ENCODE measurements at places on chromosomes 7 and 10.

DNA sequence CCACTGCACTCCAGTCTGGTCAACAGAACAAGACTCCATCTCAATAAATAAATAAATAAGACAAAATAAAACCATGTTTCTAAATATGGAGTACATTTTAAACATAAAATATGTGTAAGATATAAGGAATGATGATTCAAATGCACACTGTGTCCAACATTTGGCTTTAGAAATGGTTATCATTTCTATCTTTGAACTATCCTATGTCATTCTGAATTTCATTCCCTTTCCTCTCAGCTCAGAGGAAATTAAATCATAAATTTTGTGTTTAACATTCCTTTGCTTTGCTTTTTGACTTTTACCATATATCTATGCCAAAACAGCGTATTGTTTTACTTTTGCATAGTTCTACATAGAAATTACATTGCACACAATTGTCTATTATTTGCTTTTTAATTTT is 130.9 kb downstream of the GNAT3 start:
- no peak for DNase-seq

- DNase-seq = no peak
Observed at GRCh38 chr10:26198119-26198518, 18.5 kb upstream of the GAD2 start.

DNA sequence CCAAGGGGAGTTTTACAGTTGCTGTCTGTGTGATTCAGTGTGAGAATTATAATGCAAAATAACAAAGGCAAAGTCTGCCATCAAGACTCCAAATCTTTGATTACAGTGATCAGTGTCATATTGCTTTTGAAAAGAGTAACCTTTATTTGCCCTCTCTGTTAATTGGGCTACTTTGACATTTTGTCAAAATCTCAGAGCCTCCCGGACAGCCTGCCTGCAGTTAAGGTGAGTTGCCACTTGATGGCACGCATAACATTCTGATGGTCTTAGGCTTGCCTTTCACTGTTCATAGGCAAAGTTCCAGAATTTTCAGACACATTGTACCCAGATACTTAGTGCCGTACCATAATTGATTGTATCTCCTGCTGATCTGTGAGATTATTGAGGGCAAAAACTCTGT is 253.5 kb downstream of the ABCA13 start:
- no peak for DNase-seq

GRCh38 chr7:28661826-28662595 is 249.7 kb downstream of the CREB5 start:
- DNase-seq = no peak

DNA sequence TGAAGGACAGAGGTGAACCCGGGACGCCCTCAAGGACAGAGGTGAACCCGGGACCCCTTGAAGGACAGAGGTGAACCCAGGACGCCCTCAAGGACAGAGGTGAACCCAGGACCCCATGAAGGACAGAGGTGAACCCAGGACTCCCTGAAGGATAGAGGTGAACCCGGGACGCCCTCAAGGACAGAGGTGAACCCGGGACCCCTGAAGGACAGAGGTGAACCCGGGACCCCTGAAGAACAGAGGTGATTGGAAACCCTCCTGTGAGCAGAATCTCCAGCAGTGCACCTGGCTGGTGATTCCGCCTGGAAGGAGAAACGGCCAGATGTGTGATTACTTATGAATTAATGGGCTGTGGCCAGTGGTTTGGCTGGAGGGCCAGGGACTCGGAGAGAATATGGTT is 272.3 kb downstream of the PTPRN2 start:
- DNase-seq = no peak

DNA sequence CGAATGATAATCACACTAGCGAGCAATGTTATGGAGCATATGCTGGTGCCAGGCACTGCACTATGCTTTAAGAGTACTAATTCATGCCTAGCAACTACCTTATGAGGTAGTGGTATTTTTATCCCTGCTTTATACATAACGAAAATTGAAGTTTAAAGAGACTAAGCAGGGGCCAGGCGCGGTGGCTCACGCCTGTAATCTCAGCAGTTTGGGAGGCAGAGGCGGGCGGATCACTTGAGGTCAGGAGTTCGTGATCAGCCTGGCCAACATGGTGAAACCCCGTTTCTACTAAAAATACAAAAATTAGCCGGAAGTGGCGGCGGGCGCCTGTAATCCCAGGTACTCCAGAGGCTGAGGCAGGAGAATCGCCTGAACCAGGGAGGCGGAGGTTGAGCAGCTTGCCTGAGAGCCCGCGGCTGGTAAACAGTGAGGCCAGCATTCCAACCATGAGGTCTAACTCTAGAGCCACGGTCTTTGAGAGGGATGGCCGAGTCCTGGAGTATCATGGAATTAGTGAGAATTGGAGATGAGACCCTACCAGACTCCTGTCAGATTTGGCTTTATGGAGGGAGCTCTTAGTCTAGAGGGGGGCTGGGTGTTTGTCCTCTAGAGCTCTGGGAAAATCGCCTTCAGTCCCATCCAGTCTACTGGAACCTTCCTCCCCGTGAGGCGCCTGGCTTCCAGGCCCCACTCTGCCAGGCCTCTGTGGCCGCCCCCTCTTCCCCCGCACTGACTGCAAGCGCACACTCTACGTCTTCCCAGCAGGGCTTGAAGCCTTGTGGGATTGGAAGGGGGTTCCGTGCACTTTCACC is 11.6 kb downstream of the TLX1 start:
- DNase-seq = no peak

- DNase-seq = no peak
Observed at GRCh38 chr10:79038841-79039201, 29.9 kb upstream of the ZMIZ1 start.

DNA sequence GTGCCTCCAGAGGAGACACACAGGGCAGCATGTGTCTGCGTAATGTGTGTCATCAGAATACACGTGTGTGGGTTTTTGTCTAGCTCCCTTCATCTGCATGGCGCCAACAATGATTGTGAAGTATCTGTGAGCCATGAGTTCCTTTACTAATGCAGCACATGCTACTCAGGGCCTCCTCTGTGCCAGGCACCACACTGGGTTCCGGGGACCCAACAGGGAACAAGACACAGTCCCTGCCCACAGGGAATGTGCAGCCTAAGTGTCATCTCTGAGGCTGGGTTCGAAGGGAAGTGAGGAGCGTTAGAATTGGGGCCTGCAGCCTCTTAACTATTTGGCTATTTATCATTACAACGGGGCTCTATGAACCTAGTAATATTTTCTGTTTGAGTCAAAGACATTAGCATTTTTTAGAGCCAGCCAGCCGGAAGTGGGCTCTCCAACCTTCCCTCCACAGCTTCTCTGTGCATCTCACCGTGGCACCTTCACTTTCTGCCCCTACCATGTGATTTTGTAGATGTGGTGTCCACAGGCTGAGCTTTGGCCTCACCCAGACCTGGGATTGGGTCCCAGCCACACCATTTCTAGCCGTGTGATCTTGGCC is 43.9 kb upstream of the SRGN start:
- no peak for DNase-seq

DNA sequence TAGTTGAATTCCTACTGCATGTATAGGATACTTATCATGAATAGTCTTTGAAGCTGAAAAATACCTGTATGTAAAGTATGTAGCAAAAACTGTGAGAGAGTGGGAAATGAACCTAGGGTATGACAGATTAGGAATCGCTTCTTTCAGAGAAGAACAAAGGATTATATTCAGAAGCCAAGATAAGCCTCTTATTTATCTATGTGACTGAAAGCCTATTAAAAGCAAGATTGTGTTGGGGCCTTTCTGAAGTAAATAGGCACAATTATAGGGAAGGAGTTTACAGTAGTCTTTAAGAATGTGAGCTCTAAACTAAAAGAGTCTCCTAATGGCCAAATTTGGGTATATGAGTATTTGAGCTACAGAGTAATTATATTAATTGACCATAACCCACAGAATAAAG is 102.1 kb downstream of the MTERF1 start:
- no peak for DNase-seq

DNA sequence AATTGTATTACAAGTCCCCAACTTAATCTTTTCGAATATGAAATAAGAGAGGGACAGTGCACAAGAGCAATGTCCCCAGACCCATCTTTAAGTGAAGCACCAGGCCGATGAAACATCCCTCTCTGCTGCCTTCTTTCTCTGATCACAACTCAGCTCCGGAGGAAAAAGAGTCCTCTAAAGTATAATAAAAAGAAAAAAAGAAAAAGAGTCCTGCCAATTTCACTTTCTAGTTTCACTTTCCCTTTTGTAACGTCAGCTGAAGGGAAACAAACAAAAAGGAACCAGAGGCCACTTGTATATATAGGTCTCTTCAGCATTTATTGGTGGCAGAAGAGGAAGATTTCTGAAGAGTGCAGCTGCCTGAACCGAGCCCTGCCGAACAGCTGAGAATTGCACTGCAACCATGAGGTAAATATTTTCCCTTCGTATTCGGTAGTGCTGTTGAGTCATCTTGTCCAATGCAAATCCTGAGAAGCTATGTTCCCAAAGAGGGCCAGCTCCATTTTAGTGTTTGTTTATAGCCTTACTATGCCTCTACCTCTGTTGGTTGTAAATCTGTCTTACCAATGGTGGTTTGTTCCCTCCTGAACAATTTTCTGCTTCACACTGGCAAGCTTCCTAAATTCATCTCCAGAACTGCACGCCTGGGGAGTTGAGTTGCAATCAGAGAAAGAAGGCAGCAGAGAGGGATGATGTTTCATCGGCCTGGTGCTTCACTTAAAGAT is at the start of gene IFIT2:
IFIT2 (plus strand) TSS at position 326 of the 725 bp plus-strand sequence; CDS start at position 404, 78 bp downstream.
- no peak for DNase-seq

GRCh38 chr7:99096124-99096887 is 47.6 kb downstream of the SMURF1 start:
- DNase-seq = no peak

DNA sequence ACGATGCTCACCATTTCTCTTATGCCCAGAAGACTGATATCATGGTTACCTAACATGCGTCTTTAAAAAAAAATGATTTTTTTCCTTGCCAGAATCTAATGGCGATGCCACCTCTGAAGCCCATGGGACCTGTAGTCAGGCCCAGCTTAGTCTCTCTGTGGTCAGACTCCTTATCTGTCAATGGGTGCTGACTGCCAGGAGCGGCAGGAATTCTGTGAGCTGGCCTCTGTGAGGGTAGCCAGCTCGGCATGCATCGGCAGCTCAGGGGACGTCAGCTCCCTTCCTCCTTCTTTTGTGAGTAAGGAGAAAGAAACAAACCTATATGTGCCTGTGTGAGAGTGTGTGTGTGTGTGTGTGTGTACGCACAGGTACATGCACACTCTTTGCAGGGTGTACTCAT is 49.9 kb upstream of the ZRANB1 start:
- DNase-seq = no peak

DNA sequence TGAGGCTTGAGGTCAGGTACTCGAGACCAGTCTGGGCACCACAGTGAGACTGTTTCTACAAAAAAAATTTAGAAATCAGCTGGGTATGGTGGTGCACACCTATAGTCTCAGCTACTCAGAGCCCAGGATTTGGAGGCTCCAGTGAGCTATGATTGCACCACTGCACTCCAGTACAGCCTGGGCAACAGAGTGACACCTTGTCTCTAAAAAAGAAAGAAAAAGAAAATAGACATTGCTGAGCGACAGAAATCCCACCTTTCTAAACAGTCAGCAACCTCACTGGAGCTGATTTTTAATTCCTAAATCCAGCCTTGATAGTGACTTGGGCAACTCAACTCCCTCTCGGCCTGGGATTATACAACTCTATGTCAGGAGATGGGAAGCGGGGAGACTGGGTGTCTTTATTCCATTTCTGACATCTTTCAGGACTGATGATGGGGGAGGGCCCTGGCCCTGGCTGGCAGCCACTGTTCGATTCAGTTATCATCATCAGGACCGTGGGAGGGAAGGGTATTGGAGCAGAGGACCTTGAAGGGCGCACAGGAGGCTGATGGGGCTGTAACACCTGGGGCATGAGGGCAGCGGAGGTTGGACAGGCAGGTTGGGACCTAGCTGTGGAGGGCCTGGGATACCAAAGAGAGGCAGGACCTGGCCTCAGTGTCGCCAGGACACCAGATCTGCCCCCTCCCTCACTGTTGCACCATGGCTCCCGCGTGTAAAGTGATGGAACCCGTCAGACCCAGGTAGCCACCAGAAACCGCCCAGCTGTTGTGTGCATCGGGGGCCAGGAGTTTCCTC is 14.7 kb downstream of the HSPB1 start:
- DNase-seq = no peak

GRCh38 chr7:55427342-55427741 is 62.2 kb downstream of the LANCL2 start:
- no peak for DNase-seq

GRCh38 chr10:71302451-71302850 is 16.6 kb upstream of the SLC29A3 start:
- no peak for DNase-seq

- no peak for DNase-seq
Observed at GRCh38 chr7:157139111-157139809, 534 bp downstream of the UBE3C start.

GRCh38 chr7:77765906-77766800 is 32.1 kb downstream of the TMEM60 start:
- DNase-seq = no peak

DNA sequence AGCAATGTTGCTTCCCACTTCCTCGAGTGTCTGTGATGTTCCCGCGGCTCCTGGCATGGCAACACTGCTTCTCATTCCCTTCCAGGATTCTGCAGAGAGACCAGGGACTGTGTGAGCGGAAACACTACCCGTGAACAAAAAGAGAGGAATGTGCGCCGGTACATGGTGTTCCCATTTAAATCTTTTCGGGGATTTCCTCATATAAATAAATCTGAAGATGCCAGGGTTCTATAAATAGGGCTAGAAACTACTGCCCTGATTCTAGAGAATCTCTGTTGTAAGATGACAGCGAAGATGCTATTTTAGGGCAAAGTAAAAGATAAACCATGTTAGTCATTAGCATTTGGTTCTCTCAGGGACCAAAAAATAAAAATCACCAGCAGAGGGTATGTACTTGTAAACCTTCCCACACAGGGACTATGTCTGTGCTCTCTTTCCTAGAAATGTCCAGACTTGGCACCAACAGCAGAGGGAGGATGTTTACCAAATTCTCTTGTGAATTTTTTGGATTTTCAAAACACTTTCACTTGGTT is 92.2 kb upstream of the DDC start:
- DNase-seq = no peak

- DNase-seq = no peak
Observed at GRCh38 chr7:157495177-157495553, 158.4 kb downstream of the DNAJB6 start.

GRCh38 chr7:129843365-129843898 is 109.3 kb downstream of the UBE2H start:
- DNase-seq = no peak

Measured in cortex of kidney (tissue), 1 donor.